Activated naive CD4-positive, alpha-beta T cell (primary cell): ENCODE measurements at places on chromosomes 3 and 15.

DNA sequence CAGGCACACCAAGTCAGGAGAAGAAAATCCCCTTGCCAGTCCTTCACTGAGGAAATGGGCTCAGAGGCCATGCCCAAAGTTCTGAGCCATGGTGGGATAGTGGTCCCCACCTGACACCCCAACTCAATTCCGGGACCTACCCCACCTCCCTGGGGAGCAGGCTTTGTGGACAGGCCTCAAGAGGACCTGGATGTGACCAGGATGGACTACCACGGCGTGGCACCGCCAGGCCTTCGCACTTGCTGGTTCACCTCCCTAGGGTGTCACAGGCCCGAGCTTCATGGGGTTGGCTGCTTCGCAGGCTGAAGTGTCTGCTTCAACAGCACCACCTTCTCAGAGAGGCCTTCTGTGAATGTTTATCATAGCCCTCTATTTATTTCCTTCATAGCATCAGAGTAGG is 31.7 kb downstream of the POC1A start:
- no peak for DNase-seq

GRCh38 chr3:170012683-170013400 is 25.0 kb upstream of the GPR160 start:
- DNase-seq, result no peak

- no peak for DNase-seq
These were observed 10.9 kb downstream of the PLCD1 start for GRCh38 chr3:38018296-38019266.

GRCh38 chr15:60660290-60661051 is 181.5 kb upstream of the ICE2 start:
- DNase-seq, result no peak

GRCh38 chr3:9247361-9247940 is 2.0 kb downstream of the SRGAP3 start:
- no peak for DNase-seq

DNA sequence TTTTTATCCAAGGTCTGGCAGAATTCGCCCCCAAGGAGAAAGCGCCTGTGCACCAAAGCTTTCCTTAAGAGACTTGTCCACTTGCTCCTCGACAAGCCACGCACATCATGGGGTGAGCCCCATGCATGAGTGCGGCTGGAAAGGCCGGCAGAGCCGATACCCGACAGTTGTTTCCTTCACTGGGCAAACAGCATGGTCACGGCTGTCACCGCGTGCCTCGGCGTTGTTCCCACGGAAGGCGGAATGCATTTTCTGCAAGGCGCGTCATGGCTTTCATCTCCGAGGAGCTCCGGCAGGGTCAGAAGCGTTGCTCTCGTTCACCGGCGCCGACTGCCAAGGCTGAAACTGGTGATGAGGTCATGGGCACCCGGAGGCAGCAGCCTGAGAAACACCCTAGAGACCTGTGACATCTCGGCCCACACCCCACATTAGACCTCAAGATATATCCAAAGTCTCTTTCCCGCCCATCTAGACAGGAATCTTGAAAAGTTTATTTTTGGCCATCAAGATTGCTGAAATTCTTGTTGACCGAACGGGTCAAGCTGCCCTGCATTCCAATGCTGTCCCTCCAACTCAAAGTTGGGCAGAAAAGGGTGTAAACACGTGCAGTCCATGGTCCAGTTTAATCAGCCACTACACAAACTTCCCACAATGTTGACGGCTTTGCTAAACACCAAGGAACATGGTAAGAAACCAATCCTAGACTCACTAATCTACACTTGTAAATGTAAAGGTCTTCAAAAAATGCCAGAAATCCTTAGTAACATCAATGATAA is 604 bp upstream of the TJP1 start:
- no peak for DNase-seq

DNA sequence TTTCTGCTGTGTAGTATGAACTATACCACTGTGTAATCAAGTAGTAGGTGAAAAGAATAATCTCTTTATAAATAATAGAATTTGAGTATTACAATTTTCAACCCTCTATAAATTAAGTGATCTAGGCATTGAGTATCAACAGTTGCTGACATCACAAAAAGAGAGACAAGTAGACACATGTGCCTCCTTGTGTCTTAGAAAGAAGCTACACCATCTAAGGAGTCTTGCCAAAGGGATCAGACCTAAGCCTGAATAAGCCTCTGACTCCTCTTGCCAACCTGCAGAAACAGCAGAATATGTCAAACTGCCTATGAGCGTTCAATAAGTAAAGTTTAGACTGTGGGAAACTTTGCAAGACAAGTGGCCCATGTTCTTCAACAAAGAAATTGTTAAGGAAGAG is 5.8 kb upstream of the MTMR10 start:
- no peak for DNase-seq

GRCh38 chr3:193987186-193987585 is 148.8 kb upstream of the HES1 start:
- DNase-seq, result no peak

GRCh38 chr3:144677103-144677502 is 705.5 kb downstream of the DIPK2A start:
- no peak for DNase-seq

- DNase-seq, result peak; percentile 76
These were observed at the start of gene TMEM41A for GRCh38 chr3:185498503-185499396. Gene TMEM41A (minus strand): TSS chr3:185499035. CDS start chr3:185498961, 74 bp downstream.

DNA sequence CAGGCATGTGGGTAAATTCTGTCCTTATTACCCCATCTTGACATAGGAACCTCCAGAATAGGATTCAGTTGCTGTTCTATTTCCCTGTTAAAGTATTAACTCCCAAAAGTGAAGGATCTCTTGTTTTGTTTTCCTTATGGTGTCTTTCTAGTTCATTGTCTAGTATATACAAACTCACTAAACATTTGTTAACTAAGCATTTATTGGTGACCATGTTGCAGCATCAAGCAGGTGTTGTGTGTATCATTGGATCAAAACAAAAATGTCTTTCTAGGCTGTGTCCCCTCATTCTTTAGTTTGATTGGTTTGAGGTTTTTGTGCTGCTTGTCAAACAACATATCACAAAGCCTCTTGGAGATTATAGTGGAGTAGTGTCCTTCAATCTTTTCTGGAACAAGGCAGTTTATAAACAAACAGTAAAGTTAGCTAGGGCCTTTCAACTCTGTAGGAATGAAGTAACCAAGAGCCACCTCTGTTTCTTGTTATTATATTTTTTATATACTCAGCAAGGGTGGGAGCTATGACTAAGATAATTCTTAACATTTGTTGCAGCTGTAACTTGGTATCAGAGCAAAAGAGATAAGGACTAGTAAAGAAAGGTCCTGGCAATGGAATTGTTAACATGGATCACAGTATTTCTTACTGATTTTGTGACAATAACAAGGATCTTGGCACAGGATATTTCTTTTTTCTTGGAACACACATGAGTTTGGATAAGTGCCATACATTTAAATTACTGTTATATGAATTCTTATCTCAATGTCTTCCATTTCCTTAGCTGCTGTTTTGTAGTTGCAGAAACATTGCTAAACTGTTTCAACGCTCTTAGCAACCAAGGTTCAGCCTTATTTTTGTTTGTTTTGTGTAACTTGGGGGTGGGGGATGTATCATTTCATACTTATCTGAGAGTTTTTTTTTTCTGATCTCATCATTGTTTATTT is 49.3 kb downstream of the TMOD3 start:
- DNase-seq, result no peak

GRCh38 chr3:189584645-189585044 is 46.5 kb upstream of the TP63 start:
- DNase-seq, result no peak

DNA sequence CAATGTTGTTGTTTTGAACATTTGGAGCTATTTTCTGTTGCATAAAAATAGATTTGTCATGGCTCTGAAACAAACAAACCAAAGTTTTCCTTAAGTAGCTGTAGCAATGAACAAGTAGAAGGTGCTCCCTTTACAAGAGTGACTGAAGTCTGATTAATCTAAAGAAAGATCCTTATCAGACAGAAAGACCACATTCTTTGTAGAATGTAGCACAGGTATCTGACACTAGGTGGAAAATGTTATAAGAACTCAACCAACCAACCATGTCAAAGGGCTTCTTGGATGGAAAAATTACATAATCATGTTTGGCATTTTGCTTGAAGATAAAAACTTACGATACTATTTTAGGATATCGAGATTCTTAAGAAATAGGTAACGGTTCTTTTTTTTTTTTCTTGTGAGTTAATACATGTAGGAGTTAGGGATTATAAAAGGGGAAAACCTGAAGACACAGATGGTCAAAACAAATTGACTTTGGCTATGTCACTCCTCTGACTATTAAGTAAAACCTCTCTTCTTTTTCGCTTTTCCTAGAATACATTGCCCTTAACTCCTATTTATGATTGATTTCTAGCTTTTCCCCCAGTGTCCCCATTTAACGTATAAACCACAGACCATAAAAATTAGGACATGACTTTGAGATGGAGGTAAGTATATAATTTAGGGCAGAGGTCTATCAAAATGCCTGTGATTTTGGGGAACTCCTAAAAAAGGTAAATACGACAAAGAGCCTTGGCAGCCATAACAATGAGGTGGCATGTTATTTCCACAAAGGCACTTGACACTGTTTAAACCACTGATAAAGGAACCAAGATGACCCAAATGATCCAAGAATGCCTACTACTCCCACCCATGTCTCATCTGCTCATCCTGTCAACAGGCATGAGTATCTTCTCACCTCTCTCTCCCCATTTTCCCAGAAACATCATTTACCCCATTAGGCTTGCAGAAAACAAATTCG is 72.0 kb downstream of the CCR4 start:
- DNase-seq, result no peak

- DNase-seq, result no peak
These were observed 5.1 kb downstream of the NLGN1 start for GRCh38 chr3:173402656-173403055.

- no peak for DNase-seq
These were observed 312.1 kb upstream of the TGFBR2 start for GRCh38 chr3:30294241-30294667.

DNA sequence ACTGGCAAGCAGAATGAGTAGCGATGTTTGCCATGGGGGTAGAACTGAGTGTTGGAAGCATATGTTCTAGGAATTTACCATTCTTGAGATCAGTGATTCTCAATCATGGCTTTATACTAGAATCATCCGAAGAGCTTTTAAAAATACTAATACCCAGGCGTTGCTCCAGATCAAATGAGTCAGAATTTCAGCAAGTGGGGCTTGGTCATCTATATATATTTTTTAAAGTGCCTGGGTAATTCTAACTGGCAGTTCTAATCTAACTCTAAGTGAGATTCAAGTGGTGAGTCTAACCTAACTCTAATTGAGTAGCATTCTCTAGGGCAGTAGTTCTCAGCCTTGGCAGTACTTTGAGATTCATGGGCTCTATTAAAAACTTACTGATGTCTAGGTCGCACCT is 20.8 kb downstream of the TM4SF1 start:
- DNase-seq, result no peak

DNA sequence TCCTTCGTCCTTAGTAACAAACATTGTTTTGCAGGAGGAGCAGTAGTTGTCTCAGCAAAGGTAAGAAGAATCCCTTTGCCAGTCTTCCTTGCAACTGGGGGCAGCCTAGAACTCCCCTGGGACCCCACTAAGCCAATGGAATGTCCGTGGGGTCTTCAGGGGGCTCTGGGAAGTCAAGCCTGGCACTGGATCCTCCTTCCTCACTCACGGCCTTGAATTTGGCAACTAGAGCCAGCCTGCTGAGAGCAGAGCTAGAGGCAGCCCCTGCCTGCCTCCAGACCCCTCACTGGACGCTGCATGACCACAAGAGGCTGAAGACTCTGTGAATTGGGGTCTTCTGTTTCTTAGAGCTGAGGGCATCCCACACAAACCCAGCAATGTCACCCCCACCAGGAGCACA is 18.6 kb upstream of the PRR23E start:
- no peak for DNase-seq

DNA sequence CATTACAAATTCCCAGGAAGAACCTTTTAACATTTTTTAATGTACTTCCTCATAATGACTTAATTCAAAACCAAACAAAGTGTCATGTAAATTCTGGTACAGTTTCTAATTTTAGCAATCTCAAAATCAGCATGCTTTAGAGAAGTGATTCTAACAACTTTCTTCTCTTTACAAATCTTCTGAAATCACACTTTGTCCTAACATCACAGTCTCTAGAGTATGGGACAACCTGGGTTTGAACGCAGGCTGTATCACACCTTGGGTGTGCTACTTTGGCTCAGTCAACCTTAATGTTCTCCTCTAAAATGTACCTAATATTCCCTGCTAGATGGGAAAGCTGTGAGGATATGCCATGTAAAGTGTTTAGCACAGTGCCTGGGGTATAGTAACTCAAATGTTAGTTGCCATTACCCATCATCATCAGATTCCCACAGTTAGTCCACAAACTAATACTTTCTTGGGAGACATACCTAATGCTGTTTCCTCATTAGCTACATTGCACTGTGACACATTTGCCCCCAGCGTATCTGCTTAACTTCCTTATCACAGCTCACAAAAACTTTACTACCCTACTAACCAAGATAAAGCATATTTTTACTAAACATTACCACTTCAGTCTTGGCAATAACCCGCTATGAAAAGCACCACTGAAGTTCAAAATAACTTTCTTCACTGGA is 3.1 kb downstream of the TSPAN3 start:
- DNase-seq, result no peak

DNA sequence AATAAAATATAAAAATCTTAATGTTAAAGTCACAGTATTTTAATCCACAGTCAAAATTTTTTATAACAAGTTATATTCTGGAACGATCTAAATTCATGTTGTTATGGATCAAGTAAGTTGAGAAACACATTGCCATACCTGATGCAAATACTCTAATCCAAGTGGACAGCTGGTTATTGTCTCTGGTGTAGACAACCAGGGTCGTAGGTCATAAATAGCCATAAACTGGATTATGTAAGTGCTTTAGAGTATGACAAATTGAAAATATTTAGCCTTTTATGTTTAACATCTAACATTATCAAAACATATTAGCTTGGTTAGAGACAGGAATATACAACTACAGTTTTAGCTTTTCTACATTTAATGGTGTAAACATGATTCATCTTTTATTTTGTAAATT is 53.0 kb downstream of the PLSCR2 start:
- DNase-seq, result no peak

GRCh38 chr3:45407600-45407999 is 19.2 kb downstream of the LARS2 start:
- DNase-seq, result no peak

GRCh38 chr3:71510510-71510909 is 73.0 kb downstream of the FOXP1 start:
- no peak for DNase-seq

DNA sequence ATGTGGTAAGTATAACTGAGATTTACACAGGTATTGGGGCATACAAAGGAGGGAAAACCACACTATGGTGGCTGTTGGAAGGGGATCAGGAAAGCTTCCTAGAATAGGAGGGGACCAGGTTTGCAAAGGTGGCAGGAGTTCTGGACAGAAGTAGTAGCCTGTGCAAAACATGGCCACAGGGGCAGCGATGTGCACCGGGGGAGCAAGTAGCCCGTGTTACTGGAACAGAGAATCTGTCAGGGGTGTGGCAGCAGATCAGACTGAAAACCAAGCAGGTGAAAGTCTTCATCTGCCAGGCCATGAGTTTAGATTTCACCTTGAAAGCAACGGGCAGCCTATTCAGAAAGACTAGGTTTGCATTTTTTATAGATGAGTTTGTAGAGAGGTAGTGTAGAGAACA is 182.3 kb upstream of the LPP start:
- no peak for DNase-seq
